ENCODE measurements at places on chromosomes 4 and X.

DNA sequence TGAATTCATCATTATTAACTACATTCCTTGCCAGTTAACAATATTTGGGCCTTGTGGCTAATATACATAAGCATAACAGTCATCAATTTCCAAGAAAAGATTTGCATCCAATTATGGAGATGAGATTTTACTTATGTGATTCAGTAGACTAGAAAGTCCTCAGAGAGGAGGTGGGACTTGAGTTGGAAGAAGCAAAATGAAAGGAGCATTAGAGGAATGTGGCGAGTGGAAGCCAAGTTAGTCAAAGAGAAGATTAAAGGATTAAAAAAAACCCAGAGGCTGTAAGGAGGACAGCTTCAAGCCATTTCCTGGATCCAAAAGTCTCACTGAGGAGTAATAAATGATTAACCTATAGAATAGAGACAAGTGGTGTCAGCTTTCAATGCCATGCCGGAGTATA lies 1099.4 kb upstream of the IGFBP7 start:
- no peaks in the 10 kb centered on the region for H3K27me3 ChIP-seq
- no peaks in the 10 kb centered on the region for H3K4me1 ChIP-seq
- H3K36me3 ChIP-seq = no peaks in the 10 kb centered on the region
- DNase-seq = no peak
- no peak overlapping the region for H3K4me3 ChIP-seq

DNA sequence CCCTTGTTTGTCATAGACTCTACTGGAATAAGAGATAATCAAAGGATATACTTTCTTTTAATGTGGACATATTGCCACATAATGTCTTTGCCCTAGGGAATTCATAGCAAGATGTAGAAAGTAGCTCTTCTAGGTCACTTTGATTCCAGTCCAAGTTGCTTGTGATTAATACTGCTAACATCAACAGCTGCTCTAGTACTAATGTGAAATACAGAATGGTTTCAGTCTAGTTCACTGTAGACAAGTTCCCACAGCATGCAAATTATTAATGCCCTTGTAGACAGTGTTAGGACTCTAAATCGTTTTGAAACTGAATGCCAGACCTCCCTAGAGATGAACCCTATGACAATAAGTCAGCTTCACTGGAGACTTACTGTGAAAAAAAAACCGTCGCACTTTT lies 494.6 kb upstream of the ATOH1 start:
- H3K4me1 ChIP-seq = no peaks in the 10 kb centered on the region
- DNase-seq = no peak
- H3K27ac ChIP-seq = no peak overlapping the region
- no peak overlapping the region for H3K4me3 ChIP-seq
- H3K27me3 ChIP-seq = no peaks in the 10 kb centered on the region

GRCh38 chr4:2646396-2647149 lies 109.6 kb downstream of the TNIP2 start:
- H3K4me3 ChIP-seq = no peak overlapping the region
- no peaks in the 10 kb centered on the region for H3K27me3 ChIP-seq
- no peak overlapping the region for H3K27ac ChIP-seq
- no peak for DNase-seq
- H3K36me3 ChIP-seq = peaks cover 63% of the 10 kb centered on the region

- no peak overlapping the region for H3K4me3 ChIP-seq
- no peak overlapping the region for H3K27ac ChIP-seq
- H3K36me3 ChIP-seq = peaks cover 2% of the 10 kb centered on the region
- no peak for DNase-seq
- H3K27me3 ChIP-seq = no peaks in the 10 kb centered on the region
Observed at GRCh38 chr4:38869511-38869910, 1.9 kb downstream of the FAM114A1 start.

DNA sequence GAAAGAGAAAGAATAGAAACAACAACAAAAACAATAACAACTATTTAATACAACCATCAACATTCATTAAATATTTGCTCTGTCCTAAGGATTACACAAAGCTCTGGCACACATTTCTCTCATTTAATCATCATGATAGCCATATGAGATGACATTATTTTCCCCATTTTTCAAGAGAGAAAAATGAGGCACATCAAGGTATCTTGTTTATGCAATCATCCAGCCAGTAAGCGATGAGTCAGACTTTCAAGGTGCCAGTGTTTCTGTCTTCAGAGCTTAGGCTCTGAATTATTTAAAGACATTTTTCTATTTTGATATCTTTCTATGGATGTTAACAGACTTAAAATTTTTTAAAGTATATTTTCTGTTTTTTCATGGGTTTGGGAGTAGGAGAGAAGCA lies 541.8 kb upstream of the SMIM31 start:
- no peak for DNase-seq
- no peaks in the 10 kb centered on the region for H3K4me1 ChIP-seq
- H3K36me3 ChIP-seq = no peaks in the 10 kb centered on the region
- H3K4me3 ChIP-seq = no peak overlapping the region

DNA sequence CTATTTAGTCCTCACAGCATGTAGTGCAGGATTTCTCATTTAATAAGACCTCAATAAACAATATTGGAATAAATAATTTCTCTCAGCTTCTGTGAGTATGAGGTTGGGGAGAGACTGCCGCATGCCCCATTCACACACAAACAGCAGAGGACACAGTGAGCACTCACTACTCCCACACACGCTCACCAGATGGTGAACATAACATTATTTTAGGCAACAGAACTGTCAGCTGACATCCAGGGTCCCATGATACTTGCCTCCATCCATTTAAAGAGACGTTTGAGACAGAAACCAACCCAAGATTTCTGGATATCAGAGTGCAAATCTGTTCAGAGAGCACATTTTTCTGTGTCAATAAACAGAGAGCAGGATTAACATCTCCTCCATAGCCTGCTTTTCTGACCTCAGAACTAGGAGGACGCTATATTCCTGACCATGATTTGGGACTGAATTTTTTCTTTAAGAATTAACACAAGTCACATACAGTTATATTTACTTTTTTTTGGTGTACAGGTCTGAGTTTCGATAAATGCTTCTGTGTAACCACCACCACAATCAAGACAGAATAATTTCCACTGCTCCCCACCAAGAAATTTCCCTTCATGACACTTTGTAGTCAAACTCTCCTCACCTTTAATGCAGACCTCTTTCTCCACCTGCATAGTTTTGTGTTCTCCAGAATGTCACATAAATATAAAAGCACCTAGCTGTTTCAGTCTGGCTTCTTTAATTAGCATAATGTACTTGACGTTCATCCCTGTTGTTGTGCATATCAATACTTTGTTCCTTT lies 16.7 kb downstream of the GPRIN3 start:
- H3K36me3 ChIP-seq = no peaks in the 10 kb centered on the region
- H3K4me1 ChIP-seq = peaks cover 50% of the 10 kb centered on the region
- H3K4me3 ChIP-seq = no peak overlapping the region

DNA sequence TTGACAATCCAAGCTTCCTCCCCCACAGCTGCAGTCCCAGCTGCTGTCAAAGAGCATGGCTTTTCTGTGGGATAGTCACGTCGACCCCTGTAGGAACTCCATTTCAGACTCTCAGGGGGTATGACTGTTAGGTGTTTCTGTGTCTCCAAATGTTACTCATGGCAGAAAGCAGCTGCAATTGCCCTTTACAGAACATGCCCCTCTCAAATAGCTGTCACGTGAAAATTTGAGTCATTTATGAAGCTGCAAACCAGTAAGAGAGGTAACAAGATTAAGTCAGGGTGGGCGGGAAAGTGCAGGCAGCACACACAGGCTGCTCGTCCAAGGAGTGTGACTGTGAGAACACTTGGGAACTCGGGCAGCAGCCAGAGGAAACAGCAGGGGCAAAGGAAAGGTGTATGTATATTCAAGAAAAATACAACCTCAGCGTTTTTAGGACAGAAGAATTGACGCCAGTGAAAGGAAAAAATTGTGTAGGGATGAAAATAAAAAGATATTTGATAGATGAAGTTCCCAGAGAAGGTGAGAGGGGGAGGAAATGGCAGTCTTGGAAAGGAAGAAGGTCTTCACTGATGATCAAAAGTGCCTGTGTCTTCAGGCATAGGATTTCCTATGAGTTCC lies 66.5 kb upstream of the TMEM184C start:
- H3K27ac ChIP-seq = no peak overlapping the region
- no peaks in the 10 kb centered on the region for H3K27me3 ChIP-seq
- H3K4me3 ChIP-seq = no peak overlapping the region
- H3K4me1 ChIP-seq = no peaks in the 10 kb centered on the region

GRCh38 chr4:3029464-3029863 lies 44.9 kb downstream of the HTT-AS start:
- no peaks in the 10 kb centered on the region for H3K27me3 ChIP-seq
- H3K4me3 ChIP-seq = no peak overlapping the region
- no peaks in the 10 kb centered on the region for H3K36me3 ChIP-seq
- DNase-seq = no peak
- H3K27ac ChIP-seq = no peak overlapping the region

DNA sequence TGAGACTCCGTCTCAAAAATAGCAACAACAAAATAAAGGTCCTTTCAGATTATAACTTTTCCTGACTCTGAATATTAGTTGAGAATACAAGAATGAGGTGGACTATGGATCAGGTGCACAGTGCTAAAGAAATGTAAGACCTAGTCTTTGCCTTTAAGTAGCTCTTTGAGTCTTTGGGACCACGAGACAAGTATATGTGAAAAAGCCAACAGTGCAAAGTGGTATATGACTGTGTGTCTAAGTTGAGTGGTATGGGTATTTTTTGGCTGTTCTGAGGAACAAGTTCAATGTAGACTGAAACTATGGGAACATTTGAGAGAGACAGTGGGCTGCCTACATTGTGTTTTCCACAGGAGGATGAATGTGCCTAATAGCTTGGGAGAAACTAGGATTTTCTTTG lies 2.8 kb downstream of the GAB1 start:
- H3K36me3 ChIP-seq = peaks cover 6% of the 10 kb centered on the region
- H3K27ac ChIP-seq = no peak overlapping the region
- no peak for DNase-seq
- H3K4me1 ChIP-seq = peaks cover 53% of the 10 kb centered on the region
- no peaks in the 10 kb centered on the region for H3K27me3 ChIP-seq
- H3K4me3 ChIP-seq = peak overlapping the region; percentile 48

GRCh38 chr4:182854466-182854865 lies 62.7 kb downstream of the DCTD start:
- DNase-seq = no peak
- no peaks in the 10 kb centered on the region for H3K4me1 ChIP-seq
- peaks cover 23% of the 10 kb centered on the region for H3K36me3 ChIP-seq
- H3K4me3 ChIP-seq = no peak overlapping the region
- no peak overlapping the region for H3K27ac ChIP-seq
- peaks cover 50% of the 10 kb centered on the region for H3K27me3 ChIP-seq

- peaks cover under 1% of the 10 kb centered on the region for H3K4me1 ChIP-seq
- H3K4me3 ChIP-seq = no peak overlapping the region
- H3K27me3 ChIP-seq = no peaks in the 10 kb centered on the region
- H3K36me3 ChIP-seq = no peaks in the 10 kb centered on the region
- H3K27ac ChIP-seq = no peak overlapping the region
Observed at GRCh38 chrX:17072721-17073230, 126.3 kb downstream of the REPS2 start.

DNA sequence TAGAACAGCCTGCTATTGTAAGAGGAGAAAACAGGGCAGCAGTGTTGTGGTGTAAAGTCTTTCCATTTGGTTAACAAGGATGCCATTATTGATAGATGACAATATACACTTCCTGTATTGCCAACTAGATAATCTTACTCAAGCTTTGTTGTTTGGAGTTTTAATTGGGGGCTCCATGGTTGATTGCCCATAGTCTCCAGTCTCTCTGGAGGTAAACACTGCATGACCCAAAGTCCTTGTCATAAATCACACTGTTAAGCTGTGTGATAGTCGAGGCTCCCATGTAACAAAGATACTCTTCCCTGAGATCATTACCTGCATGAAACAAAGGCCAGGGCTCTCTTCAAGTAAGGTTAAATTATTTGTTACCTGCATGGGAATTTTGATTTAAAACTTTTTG lies 394.6 kb downstream of the C4orf33 start:
- no peak for DNase-seq
- no peak overlapping the region for H3K27ac ChIP-seq
- H3K27me3 ChIP-seq = no peaks in the 10 kb centered on the region
- no peak overlapping the region for H3K4me3 ChIP-seq
- no peaks in the 10 kb centered on the region for H3K36me3 ChIP-seq
- no peaks in the 10 kb centered on the region for H3K4me1 ChIP-seq

- H3K4me1 ChIP-seq = peaks cover 6% of the 10 kb centered on the region
- DNase-seq = no peak
- H3K27ac ChIP-seq = no peak overlapping the region
- H3K4me3 ChIP-seq = peak overlapping the region; percentile 85
- no peaks in the 10 kb centered on the region for H3K36me3 ChIP-seq
- peaks cover 27% of the 10 kb centered on the region for H3K27me3 ChIP-seq
Observed at GRCh38 chrX:24646745-24647182, 383 bp downstream of the PCYT1B start.

- H3K27me3 ChIP-seq = peaks cover 26% of the 10 kb centered on the region
- H3K4me1 ChIP-seq = no peaks in the 10 kb centered on the region
- H3K27ac ChIP-seq = no peak overlapping the region
- H3K4me3 ChIP-seq = no peak overlapping the region
Observed at GRCh38 chr4:147160908-147161513, 215.3 kb upstream of the TTC29 start.

DNA sequence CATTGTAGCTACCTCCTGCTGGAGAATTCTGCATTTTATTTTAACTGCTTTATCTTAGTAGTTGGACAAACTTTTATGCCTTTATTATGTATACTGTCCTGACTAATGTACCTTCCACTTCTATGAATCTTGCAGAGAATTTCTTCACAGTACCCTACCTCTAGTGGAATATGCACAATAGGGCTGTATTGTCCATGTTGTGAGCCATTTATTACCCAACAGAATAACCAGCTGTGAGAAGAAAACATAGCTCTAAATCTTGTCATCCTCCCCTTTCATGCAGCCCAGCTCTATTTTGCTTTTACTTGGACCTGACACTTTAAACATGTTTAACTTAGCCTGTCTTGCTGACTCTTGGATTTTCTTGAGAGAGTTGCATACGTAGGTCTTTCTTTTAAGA lies 56.2 kb downstream of the MCUB start:
- peaks cover 7% of the 10 kb centered on the region for H3K36me3 ChIP-seq
- no peak overlapping the region for H3K27ac ChIP-seq
- DNase-seq = no peak
- peaks cover 32% of the 10 kb centered on the region for H3K4me1 ChIP-seq
- no peak overlapping the region for H3K4me3 ChIP-seq
- H3K27me3 ChIP-seq = no peaks in the 10 kb centered on the region

DNA sequence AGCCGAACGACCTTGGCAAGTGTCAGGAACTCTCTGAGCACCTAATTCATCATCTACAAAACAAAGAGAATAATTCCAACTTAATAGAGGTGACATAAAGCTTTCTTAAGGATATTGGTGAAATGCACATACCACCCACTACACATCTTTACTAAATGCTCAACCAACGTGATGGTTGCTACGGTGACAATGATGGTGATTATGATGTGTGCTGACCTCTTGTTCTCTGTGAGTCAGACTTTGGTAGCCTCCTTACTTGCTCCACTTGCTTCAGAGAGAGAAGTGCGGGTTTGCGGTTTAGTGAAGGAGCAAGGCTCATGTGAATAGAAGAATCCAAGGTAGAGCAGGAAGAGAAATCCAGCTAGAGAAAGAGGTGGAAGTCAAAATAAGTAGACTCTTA lies 52.8 kb upstream of the CLNK start:
- H3K4me3 ChIP-seq = no peak overlapping the region
- H3K4me1 ChIP-seq = peaks cover 36% of the 10 kb centered on the region
- no peaks in the 10 kb centered on the region for H3K36me3 ChIP-seq
- H3K27ac ChIP-seq = no peak overlapping the region
